ENCODE measurements at places on chromosomes 6 and 20.

DNA sequence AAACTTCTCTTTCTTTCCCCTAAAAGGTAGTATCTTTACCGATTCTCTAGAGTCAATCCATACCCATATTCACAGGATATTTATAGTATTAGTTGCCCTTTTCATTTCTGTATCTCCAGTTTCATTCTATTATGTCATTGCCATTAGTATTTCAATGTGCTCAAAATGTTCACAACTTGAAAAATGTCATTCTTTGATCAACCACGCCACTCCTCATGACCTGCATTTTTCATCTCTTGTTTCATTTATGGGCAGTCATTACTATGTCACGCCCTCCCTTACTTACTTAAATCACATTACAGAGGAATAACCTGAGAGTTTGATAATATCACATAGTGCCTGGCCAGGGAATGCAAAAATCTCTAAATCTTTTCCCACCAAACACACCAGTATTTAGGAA, 427.3 kb upstream of the GJE1 start:
- DNase-seq = no peak

- no peak for DNase-seq
These were observed 88.2 kb downstream of the TCP11 start for GRCh38 chr6:35052694-35053565.

DNA sequence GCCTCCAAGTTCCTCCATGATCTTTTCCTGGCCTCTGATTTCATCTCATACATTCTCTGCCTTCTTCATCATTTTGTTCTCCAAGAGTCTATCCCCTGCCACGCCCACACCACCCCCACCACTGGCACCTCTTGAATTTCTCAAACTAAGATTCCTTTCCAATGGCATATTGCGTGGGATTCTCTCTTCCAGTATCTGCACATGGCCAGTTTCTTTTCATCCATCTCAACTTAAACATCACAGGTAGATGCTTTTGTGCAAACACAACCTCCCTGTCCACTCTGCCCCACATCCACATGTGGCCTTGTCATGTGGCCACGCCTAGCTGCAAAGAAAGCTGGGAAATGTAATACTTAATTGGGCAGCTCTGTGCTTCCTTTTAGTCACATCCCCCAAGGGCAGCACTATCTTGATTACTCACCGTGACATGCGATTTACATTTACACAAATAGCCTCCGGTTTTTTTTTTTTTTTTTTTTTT, 33.4 kb upstream of the ZMYND8 start:
- no peak for DNase-seq

DNA sequence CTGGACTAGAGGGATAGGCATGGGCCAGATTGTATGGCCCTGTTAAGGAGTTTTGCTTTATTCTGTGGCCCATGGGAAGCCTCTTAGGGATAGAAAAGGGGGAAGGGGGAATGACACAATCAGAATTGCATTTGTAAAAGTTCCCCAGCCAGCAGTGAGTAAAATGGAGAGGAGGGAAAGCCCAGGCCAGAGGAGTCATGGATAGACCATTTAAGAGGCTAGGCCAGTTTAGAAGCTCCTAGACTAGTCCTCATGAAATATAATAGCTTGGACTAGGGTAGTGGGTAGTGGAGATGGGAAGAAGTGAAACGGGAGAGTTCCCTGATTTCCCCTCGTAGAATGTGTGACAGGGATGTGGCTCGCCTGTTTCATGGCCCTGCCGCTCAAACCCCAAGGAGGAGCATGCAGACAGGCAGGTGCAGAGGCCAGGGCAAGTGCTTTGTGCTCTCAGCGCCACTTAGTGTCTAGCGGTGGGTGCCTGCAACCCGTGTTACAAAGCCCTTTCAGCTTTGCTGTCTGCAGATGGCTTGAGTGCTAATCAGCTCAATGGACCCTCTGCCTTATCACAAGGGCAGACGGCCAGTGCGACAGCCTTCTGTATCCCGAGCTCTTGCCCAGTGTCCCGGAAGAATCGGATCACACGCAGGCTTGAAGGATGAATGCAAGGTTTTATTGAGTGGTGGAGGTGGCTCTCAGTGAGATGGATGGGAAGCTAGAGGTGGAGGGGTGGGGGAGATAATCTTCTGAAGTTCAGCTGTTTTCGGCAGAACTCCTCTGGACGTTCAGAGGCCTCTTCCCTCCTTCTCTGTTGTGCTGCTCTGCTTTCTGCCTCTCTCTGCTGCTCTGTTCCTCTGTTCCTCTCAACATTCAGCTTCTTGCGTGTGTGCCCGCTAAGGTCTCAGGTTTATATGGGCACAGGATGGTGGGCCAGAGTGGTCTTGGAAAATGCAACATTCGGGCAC, 141.1 kb downstream of the CEP57L1 start:
- DNase-seq = no peak

- no peak for DNase-seq
These were observed 36.7 kb downstream of the JAG1 start for GRCh38 chr20:10637031-10637559.

DNA sequence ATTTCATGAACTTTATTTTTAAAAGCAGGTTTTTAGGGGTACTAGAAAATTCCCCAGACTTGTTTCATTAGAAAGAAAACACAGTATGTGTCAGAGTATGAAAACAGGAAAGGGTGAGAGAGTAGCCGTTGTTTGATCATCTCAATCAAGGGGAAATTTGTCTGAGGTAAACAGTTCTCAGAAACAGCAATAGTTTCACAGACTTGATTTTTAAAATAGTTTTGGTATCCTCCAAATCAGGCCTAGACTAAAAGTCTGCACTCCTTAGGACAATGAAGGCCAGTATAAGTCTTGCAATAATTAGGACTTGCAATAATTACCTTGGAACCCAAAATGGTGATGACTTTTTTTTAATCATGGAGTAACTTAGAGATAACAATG, 176.6 kb upstream of the TAB2 start:
- no peak for DNase-seq

DNA sequence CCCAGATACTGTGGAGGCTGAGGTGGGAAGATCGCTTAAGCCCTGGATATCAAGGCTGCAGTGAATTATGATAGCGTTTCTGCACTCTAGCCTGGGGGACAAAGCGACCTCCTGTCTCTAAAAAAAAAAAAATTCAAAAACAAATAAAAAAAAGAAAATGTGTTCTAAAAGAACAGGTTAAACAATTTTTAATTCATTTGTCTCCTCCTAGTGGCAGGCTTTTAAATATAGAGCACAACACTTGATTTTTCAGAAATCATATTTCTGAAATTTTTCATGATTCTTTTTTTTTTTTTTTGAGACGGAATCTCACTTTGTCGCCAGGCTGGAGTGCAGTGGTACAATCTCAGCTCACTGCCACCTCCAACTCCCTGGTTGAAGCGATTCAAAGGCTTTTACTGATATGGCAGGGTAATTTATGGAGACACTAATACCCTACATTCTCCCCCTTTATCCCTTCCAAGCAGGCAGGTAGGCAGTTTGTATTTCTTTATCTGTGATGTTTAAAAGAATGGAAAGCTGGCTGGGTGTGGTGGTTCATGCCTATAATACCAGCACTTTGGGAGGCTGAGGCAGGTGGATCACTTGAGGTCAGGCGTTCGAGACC, 8.7 kb upstream of the GTF3C6 start:
- no peak for DNase-seq
